ENCODE measurements at places on chromosomes 5 and 9. TPM values are rescaled to one million over a fixed set of nuclear protein-coding genes. Genes with fewer than 3 reads are reported as not detected.

Gene CEL
- 2.6 TPM for total RNA-seq

Gene SLC34A3
- 0.25 TPM for total RNA-seq

Gene POU5F2
- 6.5 TPM for total RNA-seq

DNA sequence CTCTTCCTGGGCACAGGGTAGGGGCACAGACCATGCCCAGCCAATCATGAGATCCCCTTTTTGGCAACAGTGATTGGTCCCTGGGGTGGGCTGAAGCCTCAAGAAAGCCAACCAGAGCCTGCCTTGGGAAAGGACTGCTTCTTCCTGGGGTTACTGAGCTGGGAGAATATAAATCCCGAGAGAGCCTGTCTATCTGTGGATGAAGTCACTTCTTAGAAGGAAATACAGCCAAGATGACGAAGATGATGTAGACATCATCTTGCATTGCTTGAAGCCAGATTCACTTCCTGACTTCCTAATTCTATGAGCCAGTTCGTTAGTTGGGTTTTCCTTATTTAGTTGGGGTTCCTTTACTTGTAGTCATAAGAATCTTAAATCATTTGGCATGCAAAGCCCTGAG is 50.1 kb upstream of the PWWP2A start:
- no peak for DNase-seq

DNA sequence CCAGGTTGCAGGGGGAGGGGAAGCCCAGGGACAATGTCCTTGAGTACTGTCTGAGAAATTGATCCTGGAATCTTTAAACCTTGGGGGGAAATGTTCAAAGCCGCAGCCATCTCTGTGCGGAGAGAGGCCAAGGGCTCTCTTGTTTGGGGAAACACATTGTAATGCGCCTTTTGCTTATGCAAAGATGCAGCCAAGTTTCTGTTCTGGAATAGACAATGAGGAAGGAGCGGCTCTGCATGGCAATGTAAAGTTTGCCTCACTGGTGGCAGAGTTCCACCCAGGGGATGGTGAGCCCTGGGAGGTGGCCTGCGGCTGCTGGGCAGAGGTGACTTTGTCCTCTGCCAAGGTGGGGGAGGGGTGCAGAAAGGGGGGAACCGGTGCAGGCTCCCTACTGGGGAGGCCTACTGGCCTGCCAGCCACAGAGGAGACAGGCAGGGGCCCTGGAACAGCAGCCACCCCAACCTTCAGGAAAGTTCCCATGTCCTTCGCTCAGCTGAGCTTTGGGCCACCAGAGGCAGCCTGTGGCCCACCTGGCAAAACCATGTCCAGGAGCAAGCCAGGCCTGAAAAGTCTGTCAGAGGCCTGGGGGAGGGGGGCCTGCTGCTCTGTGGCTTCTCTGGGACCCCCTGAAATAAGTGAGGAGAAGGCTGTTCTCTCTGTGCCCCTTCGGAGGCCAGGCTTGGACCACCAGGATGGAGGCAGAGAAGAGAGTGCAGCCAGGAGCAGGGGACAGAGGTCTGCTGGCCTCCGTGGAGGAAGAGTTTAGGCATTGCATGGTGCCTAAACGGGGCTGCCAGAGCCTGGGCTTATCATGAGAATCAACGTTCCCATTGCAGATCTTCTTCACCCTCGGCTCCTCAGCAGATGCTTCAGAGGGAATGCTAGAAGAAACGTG is 127.8 kb downstream of the ZNF354C start:
- no peak for DNase-seq

- no peak for DNase-seq
Observed at GRCh38 chr5:110435207-110435606, 291.3 kb downstream of the TMEM232 start.

DNA sequence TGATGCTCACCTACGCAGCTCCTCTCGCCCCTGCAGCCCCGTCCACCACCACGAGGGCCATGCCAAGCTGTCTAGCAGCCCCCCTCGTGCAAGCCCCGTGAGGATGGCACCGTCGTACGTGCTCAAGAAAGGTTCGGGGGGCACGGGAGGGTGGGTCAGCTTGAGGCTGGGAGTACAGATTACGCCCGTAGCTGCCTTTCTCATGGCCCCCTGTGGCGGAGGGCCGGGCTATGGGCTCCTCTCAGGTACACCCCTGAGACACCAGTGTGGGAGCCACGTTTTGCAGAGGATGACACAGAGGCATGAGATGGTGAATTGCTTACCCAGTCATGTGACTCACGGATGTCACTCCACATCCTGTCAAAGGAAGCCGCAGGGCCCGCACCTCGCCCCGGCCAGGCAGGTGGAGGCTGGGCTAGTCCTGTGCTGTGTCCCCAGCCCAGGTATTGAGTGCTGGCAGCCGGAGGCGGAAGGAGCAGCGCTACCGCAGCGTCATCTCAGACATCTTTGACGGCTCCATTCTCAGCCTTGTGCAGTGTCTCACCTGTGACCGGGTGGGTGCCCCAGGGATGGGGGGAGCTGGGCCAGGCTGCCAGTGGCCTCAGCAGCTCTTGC is 33.7 kb downstream of the USP20 start:
- DNase-seq = no peak

DNA sequence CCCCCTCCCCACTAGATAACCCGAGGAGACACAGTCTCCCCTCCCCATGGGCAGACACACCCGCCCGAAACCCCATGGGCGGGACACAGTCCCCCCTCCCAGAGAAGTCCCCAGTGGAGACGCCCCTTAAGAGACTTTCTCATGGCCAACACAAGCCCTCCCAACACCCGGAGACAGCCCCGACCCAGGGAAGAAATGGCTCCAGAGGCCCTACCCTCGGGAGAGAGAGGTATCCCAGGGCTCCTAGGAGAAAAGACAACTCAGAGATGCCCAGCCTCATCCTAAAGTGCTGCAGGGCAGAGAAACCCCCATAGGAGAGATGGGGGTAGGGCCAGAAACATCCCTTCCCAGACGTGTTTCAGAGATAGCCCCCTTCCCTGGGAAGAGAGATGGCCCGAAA is 27.4 kb downstream of the PCDH1 start:
- no peak for DNase-seq

DNA sequence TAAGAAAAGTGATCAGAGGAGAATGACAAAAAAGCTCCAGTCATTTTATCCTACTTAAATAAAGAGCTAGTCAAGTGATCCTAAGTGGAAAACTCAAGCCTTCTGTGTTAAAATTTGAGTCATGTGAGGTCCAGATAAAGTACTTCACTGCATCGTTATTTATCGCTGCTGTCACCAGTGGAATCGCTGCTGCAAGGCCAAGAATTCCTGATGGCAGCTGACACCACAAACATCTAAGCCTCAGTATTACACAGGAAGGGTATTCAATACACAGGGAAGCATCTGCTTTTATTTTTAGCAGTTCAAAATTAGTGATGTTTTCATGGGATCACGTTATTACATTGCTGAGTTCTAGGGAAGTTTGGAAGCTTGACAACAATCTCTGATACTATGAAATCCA is 190.3 kb downstream of the GOLPH3 start:
- no peak for DNase-seq

All from testis (tissue), 5 donors.